H9 (cell line): ENCODE measurements at places on chromosomes 5 and 9. TPM values are rescaled to one million over a fixed set of nuclear protein-coding genes. Genes with fewer than 3 reads are reported as not detected.
A peak's percentile ranks its signal among the peaks of the same experiment; 100 is the strongest.

DNA sequence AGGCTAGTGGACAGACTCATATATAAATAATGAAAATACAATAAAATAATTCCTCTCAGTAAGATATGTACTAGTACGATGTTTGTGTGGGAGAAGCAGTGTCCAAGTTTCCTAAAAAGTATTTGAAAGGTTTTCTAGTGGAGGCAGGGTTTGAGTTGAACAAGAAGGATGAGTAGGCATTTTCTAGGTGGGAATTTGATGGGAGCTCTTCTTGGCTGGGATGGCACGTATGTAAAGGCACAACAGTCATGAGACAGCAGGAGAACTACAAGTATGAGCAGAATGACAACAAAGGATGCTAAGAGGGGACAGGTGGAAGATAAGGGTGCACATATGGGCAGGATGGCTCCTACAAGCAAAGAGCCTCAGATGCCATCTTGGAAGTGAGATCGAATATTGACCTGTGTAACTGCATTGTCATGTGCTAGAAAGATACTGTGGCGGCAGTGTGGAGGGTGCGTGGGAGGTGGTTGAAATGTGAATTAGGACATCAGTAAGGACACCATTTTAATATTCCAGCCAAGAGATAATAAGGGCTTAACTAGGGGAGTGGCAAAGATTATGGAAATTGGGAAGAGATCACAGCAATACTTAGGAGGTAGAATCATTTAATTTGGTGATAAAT, 135.8 kb downstream of the RPS23 start:
- no peaks in the 10 kb centered on the region for H3K27me3 ChIP-seq
- H3K36me3 ChIP-seq: peaks cover 17% of the 10 kb centered on the region
- H3K27ac ChIP-seq: no peak overlapping the region
- H3K4me1 ChIP-seq: no peaks in the 10 kb centered on the region
- no peak for DNase-seq
- H3K4me3 ChIP-seq: no peak overlapping the region

The PIP5K1B gene
- total RNA-seq: 1.7 and 2.5 TPM in 2 replicates

- no peaks in the 10 kb centered on the region for H3K27me3 ChIP-seq
- H3K36me3 ChIP-seq: no peaks in the 10 kb centered on the region
- DNase-seq: peak; percentile 93
- peak overlapping the region; percentile 1 for H3K27ac ChIP-seq
- H3K4me1 ChIP-seq: no peaks in the 10 kb centered on the region; the same call in 1 of the 2 replicates
Observed at GRCh38 chr5:67003935-67004729, 192.5 kb downstream of the CD180 start.

DNA sequence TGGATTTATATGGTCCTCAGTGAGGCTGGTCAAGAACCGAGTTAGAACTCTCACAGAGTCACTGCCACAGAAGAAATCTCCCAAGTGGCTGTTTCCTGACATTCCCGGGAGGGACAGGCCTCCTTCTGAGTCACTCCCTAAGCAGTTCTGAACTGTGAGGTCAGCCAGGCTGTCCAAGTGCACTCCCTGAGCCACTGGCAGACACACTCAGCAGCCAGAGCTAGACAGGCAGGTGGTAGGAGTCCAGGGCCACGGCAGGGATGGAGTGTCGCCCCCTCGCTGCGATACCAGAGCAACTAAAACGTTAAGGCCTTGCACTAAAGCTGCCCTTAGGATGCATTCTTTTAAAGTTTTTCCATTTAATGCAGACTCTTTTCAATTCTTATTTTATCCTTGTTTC, 3.4 kb downstream of the IL4 start:
- H3K4me3 ChIP-seq: no peak overlapping the region
- no peaks in the 10 kb centered on the region for H3K27me3 ChIP-seq
- no peaks in the 10 kb centered on the region for H3K36me3 ChIP-seq
- H3K4me1 ChIP-seq: no peaks in the 10 kb centered on the region

The TAF1L gene
- not detected in 2 replicates for total RNA-seq

DNA sequence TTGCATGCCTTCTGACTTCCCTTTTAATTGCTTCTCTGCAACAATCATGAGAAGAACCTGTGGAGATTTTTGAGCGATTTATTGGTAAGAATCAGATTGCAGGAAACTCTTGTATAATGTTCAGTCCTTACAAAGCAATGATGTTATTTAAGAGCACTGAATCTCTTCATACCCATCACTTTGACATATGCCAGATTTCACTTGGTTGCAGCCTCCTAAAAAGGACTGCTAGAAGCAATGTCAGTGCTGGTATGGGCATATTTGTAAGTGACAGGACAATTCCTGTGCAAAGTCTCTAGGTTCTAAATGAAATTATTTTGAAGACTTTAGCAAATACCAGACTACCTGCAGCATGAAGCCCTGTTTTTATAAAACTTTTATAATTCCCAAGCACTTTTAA, 2272.7 kb upstream of the WWC1 start:
- H3K36me3 ChIP-seq: no peaks in the 10 kb centered on the region
- no peak overlapping the region for H3K4me3 ChIP-seq
- DNase-seq: no peak
- no peak overlapping the region for H3K27ac ChIP-seq
- no peaks in the 10 kb centered on the region for H3K27me3 ChIP-seq

- H3K36me3 ChIP-seq: no peaks in the 10 kb centered on the region
- no peak overlapping the region for H3K27ac ChIP-seq
- peaks cover 5% of the 10 kb centered on the region; the same call in 1 of the 2 replicates for H3K4me1 ChIP-seq
- no peak overlapping the region for H3K4me3 ChIP-seq
Observed at GRCh38 chr9:129281506-129282145, 103.6 kb upstream of the IER5L start.

DNA sequence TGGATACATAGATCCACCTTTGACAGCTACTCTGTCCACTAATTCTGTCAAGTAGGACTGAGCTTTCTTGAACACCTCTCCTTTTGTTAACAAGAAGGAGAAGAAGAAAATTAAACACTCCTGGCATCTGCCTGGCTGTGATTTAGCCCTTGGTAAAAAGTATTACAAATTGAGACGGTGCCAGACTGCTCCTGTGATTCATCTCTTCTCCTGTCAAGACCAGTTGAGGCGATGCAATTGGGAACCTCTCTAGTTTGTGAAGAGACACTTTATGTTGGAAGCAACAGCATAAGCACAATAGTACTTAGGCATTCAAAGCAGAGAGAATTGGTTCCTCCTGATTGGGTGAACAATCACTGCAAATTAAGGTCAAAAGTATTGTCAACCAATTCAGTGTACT, 72.7 kb downstream of the GHR start:
- no peak overlapping the region for H3K4me3 ChIP-seq
- H3K27me3 ChIP-seq: no peaks in the 10 kb centered on the region
- peaks cover 4% of the 10 kb centered on the region; the same call in 1 of the 2 replicates for H3K4me1 ChIP-seq
- H3K36me3 ChIP-seq: no peaks in the 10 kb centered on the region
- no peak for DNase-seq

- no peak overlapping the region for H3K27ac ChIP-seq
- DNase-seq: no peak
- peaks cover 8% of the 10 kb centered on the region; the same call in 1 of the 2 replicates for H3K4me1 ChIP-seq
Observed at GRCh38 chr9:123564652-123565051, 208.7 kb downstream of the CRB2 start.

DNA sequence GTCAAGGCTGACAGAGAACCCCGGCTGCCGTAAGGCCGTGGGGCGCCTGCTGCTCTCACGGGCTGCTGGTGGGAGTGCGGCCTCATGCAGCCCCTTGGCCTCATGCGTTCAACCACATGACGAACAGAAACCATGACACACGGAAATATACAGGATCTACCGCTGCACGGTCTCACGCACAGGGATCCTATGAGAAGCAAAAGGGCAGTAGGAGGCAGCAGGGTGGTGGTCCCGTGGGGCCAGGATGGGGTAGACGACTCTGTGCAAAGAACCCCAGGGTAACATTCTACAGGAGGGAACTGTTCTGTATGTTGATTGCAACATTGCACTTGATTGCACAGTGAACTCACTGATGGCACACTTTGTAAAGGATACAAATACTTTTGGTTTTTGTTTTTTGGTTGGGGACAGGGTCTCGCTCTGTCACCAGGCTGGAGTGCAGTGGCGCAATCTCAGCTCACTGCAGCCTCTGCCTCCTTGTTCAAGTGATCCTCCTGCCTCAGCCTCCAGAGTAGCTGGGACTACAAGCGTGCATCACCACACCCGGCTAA, 51.6 kb downstream of the NACC2 start:
- no peaks in the 10 kb centered on the region for H3K27me3 ChIP-seq
- DNase-seq: no peak
- H3K27ac ChIP-seq: no peak overlapping the region
- H3K36me3 ChIP-seq: peaks cover 16% of the 10 kb centered on the region
- no peak overlapping the region for H3K4me3 ChIP-seq
- H3K4me1 ChIP-seq: no peaks in the 10 kb centered on the region

GRCh38 chr9:20506099-20506900, 116.0 kb downstream of the MLLT3 start:
- H3K36me3 ChIP-seq: peaks cover 4% of the 10 kb centered on the region; the same call in 1 of the 2 replicates
- H3K27ac ChIP-seq: no peak overlapping the region
- no peak overlapping the region for H3K4me3 ChIP-seq
- no peaks in the 10 kb centered on the region for H3K4me1 ChIP-seq
- no peak for DNase-seq
- H3K27me3 ChIP-seq: no peaks in the 10 kb centered on the region

The CERCAM gene
- 5.4 and 5.9 TPM in 2 replicates for total RNA-seq

DNA sequence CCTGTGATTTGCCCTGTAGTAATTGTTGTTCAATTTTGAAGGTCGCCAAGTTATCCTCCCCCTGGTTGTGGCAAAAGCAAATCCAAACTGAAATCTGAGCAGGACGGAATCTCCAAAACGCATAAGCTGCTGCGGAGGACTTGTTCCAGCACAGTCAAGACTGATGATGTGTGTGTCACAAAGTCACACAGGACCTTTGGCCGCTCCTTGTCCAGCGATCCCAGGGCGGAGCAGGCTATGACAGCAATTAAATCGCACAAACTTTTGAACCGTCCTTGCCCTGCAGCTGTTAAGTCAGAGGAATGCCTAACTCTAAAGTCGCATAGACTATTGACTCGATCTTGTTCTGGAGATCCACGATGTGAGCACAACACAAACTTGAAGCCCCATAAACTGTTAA, 128.4 kb downstream of the PARP8 start:
- DNase-seq: no peak
- no peak overlapping the region for H3K4me3 ChIP-seq
- no peaks in the 10 kb centered on the region for H3K4me1 ChIP-seq
- H3K27ac ChIP-seq: no peak overlapping the region

The SETX gene
- 43.1 and 44.3 TPM in 2 replicates for total RNA-seq

DNA sequence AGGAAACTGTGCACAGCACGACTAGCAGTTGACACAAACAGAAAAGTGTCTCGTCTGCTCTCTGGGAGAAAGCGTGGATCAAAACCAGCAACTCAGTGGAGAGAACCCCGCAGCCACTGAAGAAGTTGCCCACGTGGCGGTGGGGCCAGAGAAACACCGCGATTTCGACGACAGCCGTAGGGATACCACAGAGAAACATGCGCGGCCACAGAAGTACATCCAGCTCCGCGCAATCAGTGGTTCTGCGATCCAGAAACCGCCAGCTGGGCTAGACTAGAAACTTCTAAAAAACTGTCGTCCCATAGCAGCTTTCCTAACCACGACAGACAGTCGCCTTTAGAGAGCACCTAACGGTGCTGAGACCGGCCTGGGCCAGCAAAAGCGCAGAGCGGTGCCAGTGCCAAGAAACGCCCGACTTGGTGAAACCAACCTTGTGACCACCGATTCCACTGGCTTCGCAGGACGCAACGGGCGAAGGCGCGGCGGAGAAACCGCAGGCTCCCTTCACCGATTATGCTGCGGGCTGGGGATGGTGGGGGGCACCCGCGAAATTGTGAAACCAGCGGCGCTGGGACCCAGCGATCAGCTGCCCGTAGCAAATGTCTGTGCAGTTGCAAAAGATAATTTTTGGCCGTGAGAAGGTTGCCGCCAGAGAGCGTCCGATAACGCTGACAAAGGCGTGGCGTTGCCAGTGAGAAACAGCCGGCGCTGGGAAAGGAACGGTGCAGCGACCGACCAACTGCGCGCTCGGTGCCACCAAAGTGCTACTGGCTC, 2.7 kb upstream of the ANXA2R start:
- peaks cover 7% of the 10 kb centered on the region for H3K4me1 ChIP-seq
- H3K36me3 ChIP-seq: no peaks in the 10 kb centered on the region
- H3K4me3 ChIP-seq: peak overlapping the region; percentile 56
- peak; percentile 54 for DNase-seq

The CPLANE1 gene
- 6.8 and 11.6 TPM in 2 replicates for total RNA-seq

DNA sequence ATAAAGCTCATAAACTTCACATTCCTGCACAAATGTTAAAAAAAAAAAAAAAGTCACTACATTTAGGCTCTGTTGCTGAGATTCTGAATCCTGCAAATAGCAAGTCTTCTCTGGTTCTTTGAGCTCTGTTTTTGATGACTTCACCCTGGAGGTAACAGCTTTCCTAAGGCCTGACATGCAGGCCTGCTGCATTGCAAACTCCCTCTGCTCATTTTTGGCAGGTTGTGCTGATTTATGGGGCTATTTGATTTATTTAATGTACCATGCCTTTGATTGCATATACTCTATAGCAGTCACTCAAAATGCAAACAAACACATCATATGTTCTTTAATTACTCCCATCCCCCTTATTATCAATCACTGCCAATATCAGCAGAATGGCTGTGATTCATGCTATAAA, 416.1 kb upstream of the IZUMO3 start:
- no peaks in the 10 kb centered on the region for H3K36me3 ChIP-seq
- H3K27me3 ChIP-seq: no peaks in the 10 kb centered on the region
- no peak overlapping the region for H3K27ac ChIP-seq
- H3K4me1 ChIP-seq: no peaks in the 10 kb centered on the region

DNA sequence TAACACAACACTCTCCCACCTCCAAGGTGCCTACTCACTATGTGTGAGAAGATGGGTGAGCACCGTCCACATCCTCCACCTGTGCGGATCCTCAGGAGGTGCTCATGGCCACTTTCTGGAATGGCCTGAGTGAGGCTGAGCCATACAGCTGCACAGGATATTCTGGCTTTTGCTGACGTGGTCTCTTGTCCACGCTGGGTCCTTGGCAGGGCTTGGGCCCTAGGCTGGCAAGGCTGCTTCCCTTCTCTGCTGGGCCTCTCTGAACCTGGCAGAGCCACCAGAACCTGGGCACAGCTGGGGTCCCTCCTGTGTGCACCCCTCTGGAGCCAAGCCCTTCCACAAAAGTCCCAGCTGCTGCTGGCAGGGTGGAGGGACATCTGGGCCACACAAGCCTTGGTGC, 56.4 kb upstream of the IER5L start:
- no peak for DNase-seq
- no peak overlapping the region for H3K4me3 ChIP-seq
- no peaks in the 10 kb centered on the region for H3K27me3 ChIP-seq
- H3K4me1 ChIP-seq: no peaks in the 10 kb centered on the region
- peaks cover 2% of the 10 kb centered on the region; the same call in 1 of the 2 replicates for H3K36me3 ChIP-seq
- no peak overlapping the region for H3K27ac ChIP-seq

The ABO gene
- total RNA-seq: 0.31 and 0.37 TPM in 2 replicates

The STC2 gene
- 73.5 and 77.7 TPM in 2 replicates for total RNA-seq

DNA sequence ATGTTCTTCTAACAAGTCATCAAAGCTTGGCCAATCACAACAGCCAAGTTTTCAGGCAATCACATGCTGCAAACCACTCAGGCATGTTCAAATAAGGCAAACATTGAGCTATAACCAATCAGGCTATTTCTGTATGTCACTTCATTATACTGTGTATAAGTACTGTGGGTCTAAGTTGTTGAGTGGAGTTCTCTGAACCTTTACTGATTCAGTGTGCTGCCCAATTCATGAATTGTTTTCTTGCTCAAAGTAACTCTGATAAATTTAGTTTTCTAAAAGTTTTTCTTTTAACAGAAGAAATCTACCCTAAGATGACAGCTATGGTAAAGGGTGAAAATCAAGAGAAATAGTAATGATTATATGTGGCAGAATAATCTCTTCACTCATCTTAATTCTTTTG, 805.4 kb upstream of the NUDT12 start:
- no peak for DNase-seq
- no peaks in the 10 kb centered on the region for H3K27me3 ChIP-seq
- H3K4me1 ChIP-seq: no peaks in the 10 kb centered on the region
- no peak overlapping the region for H3K27ac ChIP-seq
- no peaks in the 10 kb centered on the region for H3K36me3 ChIP-seq
- no peak overlapping the region for H3K4me3 ChIP-seq
